Fibroblast of the aortic adventitia (primary cell): ENCODE measurements at places on chromosomes 12 and 14.

- peak; percentile 33 for DNase-seq
Measured at GRCh38 chr14:101889898-101890297, 74.5 kb upstream of the DYNC1H1 start.

GRCh38 chr14:42626986-42627385 lies 1020.3 kb downstream of the LRFN5 start:
- no peak for DNase-seq

DNA sequence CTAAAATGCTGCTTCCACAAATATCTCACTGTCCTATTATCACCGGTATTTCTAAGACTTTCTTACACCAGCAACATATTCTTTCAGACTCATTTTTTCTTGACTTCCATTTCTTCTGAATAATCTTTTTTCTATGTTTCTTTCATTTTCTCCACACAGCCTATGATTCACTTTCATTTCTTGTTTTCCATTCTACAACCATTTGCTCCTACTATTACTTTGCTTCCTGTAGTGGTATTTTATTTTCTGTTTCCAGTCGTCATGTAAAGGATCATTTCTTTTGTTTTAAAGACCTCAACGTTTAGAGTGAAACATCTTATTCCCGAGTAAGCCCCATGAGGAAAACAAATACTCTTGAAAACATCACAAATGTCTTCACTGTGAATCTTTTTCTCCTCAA lies 182.2 kb upstream of the MDGA2 start:
- no peak for DNase-seq

DNA sequence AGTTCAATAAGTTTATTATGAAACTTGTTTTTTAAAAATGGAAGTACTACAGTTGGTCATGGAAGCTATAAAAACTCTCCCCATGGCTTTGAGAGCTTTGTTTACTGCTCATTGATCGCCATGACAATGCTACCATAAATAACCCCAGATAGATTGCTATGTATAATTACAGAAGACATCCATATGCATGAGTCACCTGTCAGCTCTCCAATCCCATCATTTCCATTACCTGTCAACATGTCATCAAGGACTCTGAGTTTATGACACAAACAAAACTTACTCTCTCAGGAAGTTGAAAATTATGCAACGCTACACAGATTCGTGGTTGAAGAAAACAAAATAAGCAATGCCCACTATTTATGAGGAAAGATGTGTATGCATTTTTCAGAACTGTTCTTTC lies 144.4 kb downstream of the SEC23A start:
- DNase-seq = no peak

GRCh38 chr12:47775100-47775911 lies 2.3 kb downstream of the SLC48A1 start:
- DNase-seq = peak; percentile 48

DNA sequence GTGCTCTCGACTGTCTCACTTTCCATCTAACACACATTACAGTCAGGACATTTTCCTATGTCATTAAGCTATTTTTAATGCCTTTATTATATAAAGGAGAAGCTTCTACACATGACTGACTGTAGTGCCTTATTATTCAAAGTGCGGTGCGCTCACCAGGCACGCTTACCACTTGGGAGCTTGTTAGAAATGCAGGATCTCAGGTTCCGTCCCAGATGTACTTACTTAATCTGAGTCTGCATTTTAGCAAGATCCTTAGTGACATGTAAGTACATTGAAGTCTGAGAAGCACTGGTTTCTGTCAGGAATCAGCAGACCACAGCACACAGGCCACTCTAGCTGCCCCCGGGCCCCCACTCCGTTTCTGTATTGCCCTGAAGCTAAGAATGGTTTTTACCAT lies 44.7 kb upstream of the MDM1 start:
- no peak for DNase-seq

- DNase-seq = peak; percentile 76
Measured at GRCh38 chr14:96167224-96168148, 37.2 kb upstream of the BDKRB2 start.

DNA sequence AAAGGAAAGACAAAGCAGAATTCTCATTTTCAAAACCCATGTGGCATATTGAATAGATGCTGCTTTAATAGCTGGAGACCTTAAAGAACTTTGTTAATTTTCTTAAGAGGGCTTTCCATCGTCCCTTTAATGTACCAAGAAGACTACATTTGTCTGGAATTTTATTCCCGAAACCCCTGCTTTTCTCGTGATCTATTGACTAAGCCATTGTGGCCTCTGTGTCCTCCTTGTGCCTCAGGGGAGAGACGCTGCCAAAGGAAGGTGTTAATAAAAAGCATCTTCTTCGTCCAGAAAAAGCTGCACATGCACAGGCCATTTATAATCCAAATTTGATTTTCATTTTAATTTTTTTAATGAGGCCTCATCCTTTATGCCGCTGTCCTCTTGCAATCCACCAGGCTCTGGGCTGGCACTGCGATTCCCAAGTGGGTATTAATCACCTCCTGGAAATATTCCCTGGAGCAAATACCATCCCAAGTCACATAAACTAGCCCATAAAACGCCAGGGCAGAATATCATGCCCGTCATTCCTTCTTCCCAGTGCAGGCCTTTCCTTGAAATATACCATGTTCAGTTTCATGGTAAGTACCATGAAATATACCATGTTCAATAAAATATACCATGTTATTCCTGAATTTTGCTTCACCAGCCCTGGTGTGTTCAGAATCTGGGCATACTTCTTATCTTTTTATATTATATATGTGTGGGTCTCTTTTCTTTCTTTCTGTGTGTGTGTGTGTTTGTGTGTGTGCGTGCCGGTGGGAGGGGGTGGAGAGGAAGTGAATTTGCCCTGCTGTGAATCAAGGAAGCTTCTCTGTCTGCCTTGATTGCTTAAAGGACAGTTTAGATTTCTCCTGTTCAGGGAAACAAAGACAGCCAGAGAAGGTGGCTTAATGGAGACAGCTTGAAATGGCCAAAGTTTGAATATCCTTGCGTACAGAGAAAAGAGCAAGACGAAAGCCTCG lies 147.6 kb downstream of the PHETA1 start:
- no peak for DNase-seq

GRCh38 chr12:48903363-48903981 lies 21.8 kb downstream of the FKBP11 start:
- peak; percentile 21 for DNase-seq

GRCh38 chr14:35335388-35336092 lies 43.4 kb downstream of the PSMA6 start:
- DNase-seq = peak; percentile 13

- DNase-seq = peak; percentile 77
Measured at GRCh38 chr14:54818201-54819133, 84.2 kb downstream of the GCH1 start.

- peak; percentile 98 for DNase-seq
Measured at GRCh38 chr12:2613326-2614073, 181.3 kb upstream of the FKBP4 start.

GRCh38 chr12:27812502-27812901 lies 32.5 kb upstream of the MANSC4 start:
- no peak for DNase-seq

- DNase-seq = no peak
Measured at GRCh38 chr12:11545484-11546330, 103.8 kb upstream of the ETV6 start.

- DNase-seq = no peak
Measured at GRCh38 chr12:64656429-64656828, 46.1 kb downstream of the RASSF3 start.

- DNase-seq = no peak
Measured at GRCh38 chr14:40630471-40630870, 976.2 kb upstream of the LRFN5 start.

DNA sequence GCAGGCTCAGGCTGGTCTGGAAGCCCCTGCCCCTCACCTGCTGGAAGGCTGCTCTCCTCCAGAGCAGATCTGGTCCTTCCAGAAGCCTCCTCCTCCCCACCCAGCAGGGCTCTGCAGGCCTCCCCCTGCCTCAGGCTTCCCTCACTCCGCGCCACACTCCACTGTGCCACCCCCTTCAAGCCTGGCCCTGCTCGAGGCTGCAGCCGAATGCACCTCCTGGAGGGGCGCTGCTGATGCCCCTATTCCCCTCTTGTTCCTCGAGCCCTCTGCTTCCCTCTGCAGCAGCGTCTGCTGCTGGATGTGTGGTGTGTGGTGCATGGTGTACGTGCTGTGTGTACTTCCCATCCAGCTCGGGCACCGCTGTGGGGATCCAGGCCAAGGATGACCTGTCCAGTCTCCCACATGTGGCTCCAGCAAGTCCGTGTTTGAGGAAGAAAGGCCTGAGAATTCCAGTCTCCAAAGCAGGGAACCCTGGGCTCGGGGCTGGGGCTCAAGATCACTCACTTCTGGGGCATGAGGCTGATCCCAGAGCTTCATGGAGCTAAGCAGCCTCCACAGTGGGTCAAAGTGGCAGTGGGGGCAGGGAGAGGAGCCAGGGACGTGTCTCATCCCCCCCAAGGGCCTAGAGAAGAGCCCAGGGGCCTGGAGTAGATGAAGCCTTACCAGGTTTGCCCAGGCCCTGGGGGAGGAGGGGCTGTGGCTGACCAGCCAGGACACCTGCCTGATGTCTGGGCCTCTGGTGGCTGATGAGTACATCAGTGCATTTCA lies 136.0 kb upstream of the C14orf180 start:
- DNase-seq = no peak

DNA sequence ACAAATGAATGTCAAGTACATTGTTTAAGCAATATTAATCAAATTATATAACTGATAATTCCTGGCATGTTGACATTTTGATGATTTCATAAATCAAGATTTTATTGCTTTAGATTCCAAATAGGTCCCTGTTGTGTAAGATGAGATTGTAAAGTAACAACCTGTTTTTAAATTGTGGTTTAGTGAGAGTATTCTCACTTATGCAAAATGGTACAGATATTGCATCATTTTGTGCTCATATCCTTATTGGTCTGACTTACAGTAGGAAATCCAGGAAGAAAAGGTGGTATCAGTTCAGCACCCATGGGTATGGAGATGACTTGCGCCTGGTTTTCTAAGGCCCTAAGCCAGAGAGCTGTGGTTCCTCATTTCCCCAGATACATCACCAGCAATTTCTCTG lies 165.5 kb downstream of the KIF21A start:
- peak; percentile 9 for DNase-seq

GRCh38 chr14:91358654-91359220 lies 58.9 kb downstream of the CCDC88C start:
- DNase-seq = no peak

GRCh38 chr14:69675877-69676416 lies 64.6 kb downstream of the SUSD6 start:
- no peak for DNase-seq

DNA sequence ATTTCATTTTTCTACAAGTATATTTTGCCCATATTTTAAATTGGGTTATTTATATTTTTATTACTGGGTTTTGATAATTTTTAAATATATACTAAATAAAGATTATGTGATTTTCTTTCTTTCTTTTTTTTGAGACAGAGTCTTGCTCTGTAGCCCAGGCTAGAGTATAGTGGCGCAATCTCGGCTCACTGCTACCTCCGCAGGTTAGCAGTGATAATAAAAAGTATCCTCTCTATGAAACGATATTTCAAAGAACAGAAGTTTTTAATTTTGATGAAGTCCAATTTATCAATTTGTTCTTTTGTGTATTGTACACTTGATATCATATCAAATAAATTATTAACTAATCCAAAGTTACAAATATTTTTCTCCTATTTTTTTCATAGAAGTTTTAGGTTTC lies 47.2 kb upstream of the LDHB start:
- DNase-seq = no peak

DNA sequence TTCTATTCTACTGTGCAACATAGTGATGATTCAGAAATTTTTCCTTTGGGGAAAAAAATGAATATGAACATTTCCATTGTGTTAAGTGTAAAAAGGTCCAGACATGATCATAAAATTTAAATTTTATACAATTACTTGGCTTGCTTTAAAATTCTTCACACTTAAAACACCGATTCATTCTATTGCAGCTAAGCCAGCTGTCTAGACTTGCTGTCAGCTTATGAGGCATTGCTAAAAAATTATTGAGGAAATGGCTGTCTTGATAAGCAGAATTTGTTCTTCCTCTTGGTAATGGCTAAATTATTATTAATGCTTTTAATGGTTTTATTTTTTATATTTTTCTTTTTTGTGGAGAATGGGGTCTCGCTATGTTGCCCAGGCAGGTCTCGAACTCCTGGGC lies 1.8 kb downstream of the LYSET start:
- DNase-seq = no peak

DNA sequence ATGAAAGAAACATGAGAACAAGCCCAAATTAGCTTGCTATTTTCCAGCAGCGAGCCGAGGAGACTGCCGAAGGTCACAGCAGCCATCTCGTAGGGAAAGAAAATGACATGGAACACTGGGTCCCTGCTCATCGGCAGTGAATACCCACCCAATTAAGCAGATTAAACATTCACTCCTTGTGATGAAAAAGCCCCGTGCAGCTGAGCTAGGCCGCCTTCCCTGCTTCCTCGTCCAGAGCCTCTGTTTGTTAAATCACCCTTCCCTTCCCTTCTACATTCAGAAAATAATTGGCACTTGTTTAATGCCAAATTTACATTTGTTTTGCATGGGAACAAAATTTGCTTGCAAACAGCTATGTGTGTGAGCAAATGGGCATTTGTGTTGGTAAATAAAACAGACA lies 342.5 kb downstream of the RMST start:
- no peak for DNase-seq

DNA sequence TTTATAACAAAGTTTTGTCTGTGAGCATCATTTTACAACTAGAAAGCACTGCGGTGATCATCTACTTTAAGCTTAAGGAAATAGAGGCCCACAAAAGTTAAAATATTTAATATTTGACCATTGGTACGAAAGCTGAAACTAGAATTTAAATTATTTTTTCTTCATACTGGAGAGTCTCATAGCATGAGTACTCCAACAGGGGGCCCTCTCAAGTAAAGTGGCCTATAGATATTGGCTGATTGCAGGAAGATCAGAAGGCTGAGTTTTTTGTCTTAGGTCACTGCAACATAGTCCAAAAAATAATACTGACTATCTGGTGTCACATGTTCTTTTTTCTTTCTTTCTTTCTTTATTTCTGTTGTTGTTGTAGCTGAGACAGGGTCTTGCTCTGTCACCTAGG lies 75.3 kb upstream of the ZDHHC17 start:
- no peak for DNase-seq

- DNase-seq = no peak
Measured at GRCh38 chr14:26811756-26812305, 214.0 kb upstream of the NOVA1 start.

DNA sequence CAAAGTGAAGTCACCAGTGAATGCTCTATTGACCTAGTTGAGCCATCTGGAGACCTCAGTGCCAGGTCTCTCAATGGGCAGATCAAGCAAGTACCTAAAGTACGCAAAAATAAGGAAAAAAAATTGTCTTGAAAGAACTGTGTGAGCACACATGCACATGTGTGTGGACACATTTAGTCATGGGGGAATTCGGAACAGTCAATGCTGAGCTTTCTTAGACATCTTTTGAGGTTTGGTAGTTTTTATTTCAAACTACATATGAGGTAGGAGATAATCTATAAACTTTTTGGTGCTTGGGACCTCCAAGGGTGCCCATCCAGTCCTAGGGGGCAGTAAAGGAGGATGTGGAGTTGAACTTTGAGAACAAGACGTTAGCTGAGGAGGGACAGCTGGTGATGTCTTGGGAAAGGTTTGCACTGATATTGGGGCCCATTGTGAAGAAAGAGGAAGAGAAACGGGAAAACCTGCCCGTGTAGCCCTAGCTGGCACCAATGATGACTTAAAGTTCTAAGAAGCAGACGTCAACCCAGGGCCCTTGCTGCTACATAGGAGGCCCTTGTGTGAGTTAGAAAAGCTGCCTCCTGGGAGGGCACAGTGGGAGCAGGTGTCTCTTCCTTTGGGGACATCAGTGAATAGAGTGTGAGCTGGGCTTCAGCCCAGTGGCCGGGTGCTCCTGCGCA lies 124.4 kb downstream of the NT5DC3 start:
- no peak for DNase-seq

GRCh38 chr14:31966896-31967668 lies 110.0 kb upstream of the ARHGAP5 start:
- no peak for DNase-seq
